ENCODE measurements at places on chromosomes 7 and 10. TPM values are rescaled to one million over a fixed set of nuclear protein-coding genes. Genes with fewer than 3 reads are reported as not detected.

- H3K27ac ChIP-seq: no peak overlapping the region
- H3K4me3 ChIP-seq: no peak overlapping the region
- no peaks in the 10 kb centered on the region for H3K36me3 ChIP-seq
- H3K4me1 ChIP-seq: peaks cover 48% of the 10 kb centered on the region
- no peak for DNase-seq
- no peaks in the 10 kb centered on the region for H3K27me3 ChIP-seq
These were observed 68.5 kb downstream of the MAP3K8 start for GRCh38 chr10:30502266-30503060.

Gene KEL
- 0.44 TPM for total RNA-seq

GRCh38 chr10:115514895-115515294 lies 421.7 kb downstream of the ATRNL1 start:
- H3K4me1 ChIP-seq: no peaks in the 10 kb centered on the region
- no peak for DNase-seq
- no peak overlapping the region for H3K4me3 ChIP-seq
- H3K27me3 ChIP-seq: no peaks in the 10 kb centered on the region
- H3K27ac ChIP-seq: no peak overlapping the region

DNA sequence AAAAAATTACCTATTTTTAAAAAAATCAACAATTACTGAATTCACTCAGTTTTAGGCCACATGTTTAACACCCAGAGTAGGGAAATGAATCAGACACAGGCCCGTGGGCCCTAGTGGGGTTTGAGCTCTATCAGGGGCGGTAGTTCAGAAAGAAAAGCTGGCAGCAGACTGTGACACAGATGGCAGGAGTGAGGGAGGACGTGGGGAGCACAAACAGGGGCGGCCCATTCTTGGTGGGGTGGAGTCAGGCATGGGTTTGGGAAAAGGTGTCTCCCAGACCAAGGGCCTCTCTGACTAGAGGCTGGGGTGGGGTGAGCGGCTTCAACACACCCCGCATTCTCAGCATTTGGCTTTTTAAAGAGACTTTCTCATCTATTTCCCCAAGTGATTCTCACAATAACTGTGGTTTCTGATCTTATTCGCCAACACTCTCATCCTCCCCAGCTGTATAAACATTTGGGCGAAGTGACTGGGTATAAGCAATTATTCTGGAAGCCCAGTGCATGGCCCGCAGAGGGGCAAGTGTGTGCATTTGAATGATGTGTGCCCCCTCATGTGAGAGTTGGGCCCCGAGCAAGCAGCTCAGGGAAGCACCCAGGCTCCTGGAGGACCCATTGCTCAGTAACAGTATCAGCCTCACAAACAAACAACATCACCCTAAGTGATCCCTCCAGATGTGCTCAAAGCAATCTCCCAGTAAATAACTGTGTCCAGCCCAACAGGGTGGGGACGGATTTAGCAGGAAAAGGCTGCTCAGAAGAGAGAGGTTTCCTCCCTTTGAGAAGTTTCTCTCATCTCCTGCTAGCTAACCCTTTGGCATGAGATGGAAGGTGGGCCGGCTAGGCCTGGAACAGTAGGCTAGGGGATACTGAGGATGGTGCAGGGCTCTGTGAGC lies 437.6 kb upstream of the ZMIZ1 start:
- no peak overlapping the region for H3K4me3 ChIP-seq
- no peaks in the 10 kb centered on the region for H3K4me1 ChIP-seq
- H3K27me3 ChIP-seq: no peaks in the 10 kb centered on the region
- H3K36me3 ChIP-seq: no peaks in the 10 kb centered on the region
- H3K27ac ChIP-seq: no peak overlapping the region
- no peak for DNase-seq

GRCh38 chr7:116169060-116169459 lies 41.3 kb upstream of the TES start:
- H3K4me3 ChIP-seq: no peak overlapping the region
- DNase-seq: no peak
- no peaks in the 10 kb centered on the region for H3K36me3 ChIP-seq
- no peaks in the 10 kb centered on the region for H3K27me3 ChIP-seq

- no peak for DNase-seq
- H3K4me3 ChIP-seq: no peak overlapping the region
- H3K4me1 ChIP-seq: no peaks in the 10 kb centered on the region
These were observed 524.0 kb upstream of the KCND2 start for GRCh38 chr7:119748991-119749390.

DNA sequence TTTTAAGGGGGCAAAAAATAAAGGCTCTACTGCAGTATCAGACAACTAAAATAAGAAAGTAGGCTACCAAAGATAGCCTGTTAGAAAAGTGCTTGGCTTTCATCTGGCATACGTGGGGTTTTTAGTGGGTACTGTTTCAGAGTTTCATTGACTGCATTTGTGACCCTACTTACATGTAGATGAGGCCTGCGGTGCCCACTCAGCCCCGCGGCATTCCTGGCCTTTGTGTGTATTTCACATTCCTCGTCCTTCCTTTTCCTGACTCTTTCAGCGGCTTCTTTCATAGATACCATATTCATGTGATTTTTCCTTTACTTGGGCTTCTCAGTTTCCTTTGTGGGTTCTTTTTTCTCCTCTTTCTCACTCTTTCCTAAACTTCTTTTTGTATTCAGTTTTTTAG lies 50.7 kb downstream of the UBE3C start:
- no peak for DNase-seq
- H3K27me3 ChIP-seq: no peaks in the 10 kb centered on the region
- no peak overlapping the region for H3K27ac ChIP-seq
- no peak overlapping the region for H3K4me3 ChIP-seq
- peaks cover 15% of the 10 kb centered on the region for H3K36me3 ChIP-seq
- no peaks in the 10 kb centered on the region for H3K4me1 ChIP-seq

Gene STEAP2
- not detected for total RNA-seq

Data from naive thymus-derived CD4-positive, alpha-beta T cell (primary cell).